Activated T-helper 17 cell treated with anti-CD3 and anti-CD28 coated beads, Interleukin-2, amount 50 U/mL, for 72 hours (primary cell): ENCODE measurements at places on chromosomes 2 and 18.

- no peak for ATAC-seq
- no peak overlapping the region for H3K4me3 ChIP-seq
- H3K4me1 ChIP-seq = no peaks in the 10 kb centered on the region
- H3K36me3 ChIP-seq = no peaks in the 10 kb centered on the region
- no peaks in the 10 kb centered on the region for H3K27me3 ChIP-seq
Measured at GRCh38 chr2:29039718-29040480, 34.4 kb downstream of the PCARE start.

- H3K4me1 ChIP-seq = no peaks in the 10 kb centered on the region
- H3K27me3 ChIP-seq = peaks cover 10% of the 10 kb centered on the region
- H3K27ac ChIP-seq = no peak overlapping the region
- H3K36me3 ChIP-seq = no peaks in the 10 kb centered on the region
- no peak overlapping the region for H3K4me3 ChIP-seq
- no peak for ATAC-seq
Measured at GRCh38 chr18:21402272-21402671, 160.2 kb downstream of the GREB1L start.

DNA sequence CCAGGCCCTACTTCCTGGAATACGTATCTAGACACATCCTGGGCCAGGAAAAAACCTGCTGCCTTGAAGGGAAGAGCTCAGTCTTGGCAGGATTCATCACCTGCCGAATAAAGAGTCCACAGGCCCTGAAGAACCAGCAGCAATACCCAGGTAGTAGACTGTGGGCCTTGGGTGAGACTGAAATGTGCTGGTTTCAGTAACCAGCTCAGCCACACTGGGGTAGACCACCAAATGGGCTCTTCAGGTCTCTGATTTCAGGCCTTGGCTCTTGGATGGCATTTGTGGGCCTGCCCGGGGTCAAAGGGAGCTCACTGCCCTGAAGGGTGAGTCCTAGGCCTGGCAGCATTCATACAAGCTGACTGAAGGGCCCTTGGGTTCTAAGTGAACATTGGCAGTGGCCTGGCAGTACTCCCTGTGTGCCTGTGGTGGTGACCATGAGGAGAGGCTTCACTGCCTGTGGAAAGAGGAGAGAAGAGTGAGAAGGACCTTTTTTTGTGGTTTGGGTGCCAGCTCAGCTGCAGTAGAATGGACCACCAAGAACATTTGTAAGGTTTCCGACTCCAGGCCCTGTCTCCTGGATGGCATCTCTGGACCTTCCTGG is 175.1 kb downstream of the ANKRD30B start:
- H3K27me3 ChIP-seq = no peaks in the 10 kb centered on the region
- H3K4me3 ChIP-seq = no peak overlapping the region
- H3K36me3 ChIP-seq = no peaks in the 10 kb centered on the region
- H3K27ac ChIP-seq = no peak overlapping the region
- H3K4me1 ChIP-seq = peaks cover 8% of the 10 kb centered on the region
- no peak for ATAC-seq

- no peak overlapping the region for H3K4me3 ChIP-seq
- H3K4me1 ChIP-seq = no peaks in the 10 kb centered on the region
- no peaks in the 10 kb centered on the region for H3K36me3 ChIP-seq
- no peak for ATAC-seq
- peaks cover 14% of the 10 kb centered on the region for H3K27me3 ChIP-seq
Measured at GRCh38 chr2:67854103-67854743, 208.6 kb downstream of the C1D start.

DNA sequence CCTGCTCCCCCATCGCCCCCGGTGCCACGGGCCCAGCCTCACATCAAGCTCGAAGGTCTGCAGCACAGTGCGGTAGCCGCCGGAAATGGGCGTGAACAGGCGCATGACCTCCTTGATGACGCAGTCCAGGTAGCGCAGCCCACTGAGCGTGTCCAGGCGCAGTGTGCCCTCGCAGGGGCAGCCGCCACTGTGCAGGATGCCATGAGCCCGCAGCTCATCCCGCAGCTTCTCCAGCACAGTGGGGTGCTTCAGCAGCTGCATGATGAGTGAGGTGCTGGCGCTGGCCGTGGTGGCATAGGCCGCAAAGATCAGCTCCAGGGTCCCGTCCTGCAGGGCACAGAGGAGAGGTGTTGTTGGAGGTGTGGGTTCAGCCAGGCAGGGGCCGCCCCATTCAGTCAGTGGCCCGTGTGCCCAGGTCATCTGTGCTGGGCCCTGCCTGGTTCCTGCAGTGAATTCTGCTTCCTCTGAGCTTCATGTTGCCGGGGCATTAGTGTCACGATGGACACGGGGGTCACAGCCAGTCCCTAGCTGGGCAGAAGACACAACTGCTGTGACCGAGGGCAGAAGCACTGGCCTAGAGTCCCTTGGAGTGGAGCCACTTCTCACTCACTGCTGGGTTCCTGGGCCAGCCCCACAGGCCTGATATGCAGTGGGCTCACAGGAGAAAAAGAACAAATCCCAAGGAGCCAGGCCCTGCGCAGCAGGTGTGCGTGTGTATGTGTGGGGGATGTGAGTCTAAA is 14.5 kb downstream of the CYP26B1 start:
- no peaks in the 10 kb centered on the region for H3K36me3 ChIP-seq
- ATAC-seq = no peak
- H3K4me1 ChIP-seq = no peaks in the 10 kb centered on the region
- H3K27me3 ChIP-seq = no peaks in the 10 kb centered on the region
- no peak overlapping the region for H3K4me3 ChIP-seq
- H3K27ac ChIP-seq = no peak overlapping the region

GRCh38 chr2:100529900-100530299 is 32.9 kb upstream of the PDCL3 start:
- no peak overlapping the region for H3K27ac ChIP-seq
- no peaks in the 10 kb centered on the region for H3K4me1 ChIP-seq
- no peak overlapping the region for H3K4me3 ChIP-seq
- no peaks in the 10 kb centered on the region for H3K27me3 ChIP-seq
- H3K36me3 ChIP-seq = no peaks in the 10 kb centered on the region
- peak; percentile 67 for ATAC-seq

- H3K4me3 ChIP-seq = no peak overlapping the region
- H3K4me1 ChIP-seq = no peaks in the 10 kb centered on the region
- no peak for ATAC-seq
Measured at GRCh38 chr2:182134201-182134600, 148.5 kb downstream of the PPP1R1C start.

- no peaks in the 10 kb centered on the region for H3K27me3 ChIP-seq
- H3K27ac ChIP-seq = no peak overlapping the region
- H3K4me1 ChIP-seq = no peaks in the 10 kb centered on the region
- peaks cover 15% of the 10 kb centered on the region for H3K36me3 ChIP-seq
- no peak overlapping the region for H3K4me3 ChIP-seq
Measured at GRCh38 chr2:174824068-174824467, 59.8 kb upstream of the CHRNA1 start.

- peaks cover 6% of the 10 kb centered on the region for H3K4me1 ChIP-seq
- peak overlapping the region; percentile 100 for H3K4me3 ChIP-seq
- ATAC-seq = peak; percentile 16
- peak overlapping the region; percentile 100 for H3K27ac ChIP-seq
Measured at GRCh38 chr2:55518841-55519165, 715 bp upstream of the CFAP36 start.

DNA sequence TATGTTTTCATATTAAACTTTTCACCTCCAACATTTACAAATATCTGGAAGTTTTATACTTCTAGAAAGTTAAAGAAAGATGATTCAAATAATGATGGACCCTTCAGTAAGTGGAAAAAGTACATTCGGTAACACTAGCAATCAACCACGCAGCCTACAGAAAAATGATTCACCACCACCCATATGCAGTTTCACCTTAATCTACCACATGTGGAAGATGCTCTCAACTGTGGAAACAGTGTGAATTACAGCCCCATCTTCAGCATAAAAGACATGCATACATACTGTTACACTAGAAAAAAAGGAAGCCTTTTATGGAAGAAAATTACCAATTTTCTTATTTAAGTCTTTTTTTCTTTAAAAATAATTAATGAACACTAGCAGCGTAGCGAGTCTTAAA is 1.1 kb downstream of the SLC38A11 start:
- no peak overlapping the region for H3K4me3 ChIP-seq
- no peaks in the 10 kb centered on the region for H3K36me3 ChIP-seq
- no peak for ATAC-seq
- H3K27me3 ChIP-seq = peaks cover 22% of the 10 kb centered on the region
- no peak overlapping the region for H3K27ac ChIP-seq

- H3K27me3 ChIP-seq = no peaks in the 10 kb centered on the region
- no peaks in the 10 kb centered on the region for H3K4me1 ChIP-seq
- no peak overlapping the region for H3K27ac ChIP-seq
- no peak overlapping the region for H3K4me3 ChIP-seq
- H3K36me3 ChIP-seq = no peaks in the 10 kb centered on the region
Measured at GRCh38 chr18:7855671-7856070, 288.6 kb downstream of the PTPRM start.

GRCh38 chr2:137969418-137969765 is 5.1 kb downstream of the HNMT start:
- H3K4me3 ChIP-seq = no peak overlapping the region
- H3K27ac ChIP-seq = no peak overlapping the region
- H3K36me3 ChIP-seq = no peaks in the 10 kb centered on the region
- no peaks in the 10 kb centered on the region for H3K4me1 ChIP-seq
- ATAC-seq = no peak
